T-helper 17 cell (primary cell): ENCODE measurements at places on chromosomes 6 and 20.

GRCh38 chr20:2329286-2329685 is 33.5 kb downstream of the TGM3 start:
- no peak for DNase-seq
- peaks cover 7% of the 10 kb centered on the region for H3K36me3 ChIP-seq

GRCh38 chr6:142934599-142934998 is 10.4 kb downstream of the HIVEP2 start:
- peaks cover 70% of the 10 kb centered on the region for H3K4me1 ChIP-seq
- H3K27ac ChIP-seq: peak overlapping the region; percentile 94
- H3K4me3 ChIP-seq: peak overlapping the region; percentile 77
- H3K27me3 ChIP-seq: no peaks in the 10 kb centered on the region
- DNase-seq: no peak
- peaks cover 3% of the 10 kb centered on the region for H3K36me3 ChIP-seq

DNA sequence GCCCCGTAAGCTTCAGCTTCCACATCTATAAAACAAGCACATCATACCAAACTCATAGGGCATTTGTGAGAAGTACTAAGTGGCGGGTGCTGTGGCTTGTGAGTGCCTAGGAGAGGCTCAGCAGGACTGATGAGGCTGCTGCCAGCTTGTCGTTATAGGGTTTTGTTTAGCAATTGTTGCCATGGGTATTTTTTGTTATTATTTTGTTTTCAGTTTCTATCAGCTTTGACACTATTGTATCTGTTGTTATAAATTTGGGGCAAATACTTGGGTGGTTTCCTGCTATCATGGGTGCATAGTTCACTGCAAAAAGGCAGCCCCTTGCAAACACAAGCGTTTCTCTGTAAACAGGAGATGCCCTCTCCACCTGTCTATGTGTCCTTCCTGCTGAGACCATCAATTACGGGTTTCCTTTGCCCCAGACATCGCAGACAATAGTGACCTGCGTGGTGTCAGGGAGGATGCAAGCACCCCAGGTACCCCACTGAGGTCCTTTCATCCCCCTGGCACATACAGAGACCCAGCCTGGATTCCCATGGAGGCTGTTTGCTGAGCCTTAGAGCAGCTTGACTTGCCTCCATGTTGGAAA is 3.1 kb upstream of the CCDC167 start:
- peak; percentile 71 for DNase-seq
- peaks cover 66% of the 10 kb centered on the region for H3K4me1 ChIP-seq
- peak overlapping the region; percentile 100 for H3K27ac ChIP-seq
- H3K27me3 ChIP-seq: no peaks in the 10 kb centered on the region

DNA sequence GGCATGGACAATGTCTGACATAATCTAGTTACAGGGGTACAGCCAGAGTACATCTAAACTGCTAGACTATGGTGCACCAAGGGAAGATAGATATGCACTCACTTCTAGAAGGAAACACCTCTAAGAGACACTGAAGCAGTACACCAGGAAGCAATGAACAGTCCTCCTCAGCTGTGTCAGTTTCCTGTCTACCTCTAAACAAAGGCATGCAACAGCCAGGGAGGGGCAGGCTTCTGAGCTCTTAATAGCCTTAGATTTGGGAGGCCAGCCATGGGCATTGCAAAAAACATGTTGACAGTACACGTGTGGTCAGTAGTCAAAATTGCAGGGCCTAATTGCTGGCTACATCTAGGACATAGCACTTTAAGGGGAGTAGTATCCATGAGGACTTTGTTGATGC is 21.4 kb downstream of the CRYBG1 start:
- H3K36me3 ChIP-seq: no peaks in the 10 kb centered on the region
- DNase-seq: no peak
- H3K27ac ChIP-seq: no peak overlapping the region
- peaks cover 20% of the 10 kb centered on the region for H3K27me3 ChIP-seq

- no peaks in the 10 kb centered on the region for H3K27me3 ChIP-seq
- DNase-seq: no peak
- no peaks in the 10 kb centered on the region for H3K36me3 ChIP-seq
- no peak overlapping the region for H3K27ac ChIP-seq
- peaks cover 26% of the 10 kb centered on the region for H3K4me1 ChIP-seq
Observed at GRCh38 chr20:33499355-33499754, 9.5 kb downstream of the CBFA2T2 start.

DNA sequence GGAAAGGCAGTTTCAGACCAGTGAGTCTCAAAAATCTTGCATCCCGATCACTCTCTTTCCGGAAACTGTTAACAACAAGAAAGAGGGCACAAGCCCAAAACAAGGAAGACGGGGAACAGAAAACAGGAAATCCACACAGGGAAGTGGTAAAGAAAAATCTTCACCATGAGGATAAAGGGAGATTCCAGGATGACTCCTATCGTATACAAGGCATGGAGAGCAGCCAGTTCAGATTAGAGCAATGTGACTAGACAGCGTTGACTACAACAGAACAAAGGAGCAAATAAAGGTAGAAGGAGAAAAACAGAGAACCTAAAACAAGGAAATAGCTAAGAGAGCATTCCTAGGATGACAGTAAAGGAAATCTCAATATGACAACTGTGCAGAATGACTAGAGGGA is 26.5 kb downstream of the VNN1 start:
- H3K36me3 ChIP-seq: peaks cover 2% of the 10 kb centered on the region
- peaks cover 43% of the 10 kb centered on the region for H3K27me3 ChIP-seq
- H3K27ac ChIP-seq: no peak overlapping the region
- no peak overlapping the region for H3K4me3 ChIP-seq

DNA sequence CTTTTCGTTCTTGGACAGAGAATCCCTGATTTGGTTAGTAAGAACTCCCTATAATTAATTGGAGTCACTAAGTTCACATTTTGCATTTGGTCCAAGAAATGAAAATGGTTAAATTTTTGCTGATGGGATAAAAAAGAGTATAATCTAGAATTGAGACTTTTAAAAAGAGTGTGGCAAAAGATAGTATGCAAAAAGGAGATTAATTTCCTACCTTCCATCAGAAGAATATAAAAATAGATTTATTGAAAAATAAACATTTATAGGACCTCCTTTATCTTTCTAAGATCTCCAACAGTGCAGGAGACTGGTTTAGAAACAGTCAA is 105.5 kb upstream of the EEF1E1 start:
- H3K27ac ChIP-seq: no peak overlapping the region
- no peaks in the 10 kb centered on the region for H3K36me3 ChIP-seq
- H3K4me3 ChIP-seq: no peak overlapping the region
- H3K4me1 ChIP-seq: no peaks in the 10 kb centered on the region
- DNase-seq: no peak

- H3K36me3 ChIP-seq: peaks cover 4% of the 10 kb centered on the region
- H3K4me3 ChIP-seq: no peak overlapping the region
- no peak overlapping the region for H3K27ac ChIP-seq
- H3K4me1 ChIP-seq: peaks cover 4% of the 10 kb centered on the region
Observed at GRCh38 chr6:110334423-110335180, 23.5 kb downstream of the METTL24 start.

DNA sequence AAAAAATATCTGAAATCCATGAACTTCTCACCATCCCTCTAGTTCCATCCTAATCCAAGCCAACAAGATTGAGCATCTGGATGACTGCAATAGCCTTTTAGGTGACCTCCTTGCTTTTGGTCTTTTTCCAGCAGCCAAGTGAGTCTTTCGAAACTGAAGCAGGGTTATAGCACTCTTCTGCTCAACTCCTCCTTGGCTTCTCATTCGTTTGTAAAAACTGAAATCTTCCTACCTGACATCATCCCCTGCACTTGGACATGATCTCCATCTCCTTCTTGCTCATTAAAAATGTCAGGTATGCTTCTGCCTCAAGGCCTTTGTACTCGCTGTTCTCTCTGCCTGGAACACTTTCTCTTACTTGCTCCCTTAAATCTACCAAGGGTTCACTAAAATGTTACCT is 46.0 kb downstream of the STX7 start:
- H3K27me3 ChIP-seq: no peaks in the 10 kb centered on the region
- H3K27ac ChIP-seq: no peak overlapping the region
- no peak overlapping the region for H3K4me3 ChIP-seq
- peaks cover 3% of the 10 kb centered on the region for H3K4me1 ChIP-seq
- H3K36me3 ChIP-seq: peaks cover 5% of the 10 kb centered on the region
- no peak for DNase-seq

- no peak for DNase-seq
- H3K36me3 ChIP-seq: no peaks in the 10 kb centered on the region
- no peak overlapping the region for H3K27ac ChIP-seq
- peaks cover 45% of the 10 kb centered on the region for H3K27me3 ChIP-seq
Observed at GRCh38 chr6:7809346-7809745, 83.4 kb downstream of the BMP6 start.

GRCh38 chr6:96301781-96302180 is 219.8 kb upstream of the UFL1 start:
- no peak for DNase-seq
- no peaks in the 10 kb centered on the region for H3K36me3 ChIP-seq
- no peaks in the 10 kb centered on the region for H3K4me1 ChIP-seq
- H3K27me3 ChIP-seq: no peaks in the 10 kb centered on the region
- no peak overlapping the region for H3K27ac ChIP-seq

GRCh38 chr6:137334884-137335283 is 115.7 kb upstream of the IFNGR1 start:
- peaks cover 3% of the 10 kb centered on the region for H3K36me3 ChIP-seq
- no peak overlapping the region for H3K4me3 ChIP-seq
- H3K27ac ChIP-seq: no peak overlapping the region

- no peaks in the 10 kb centered on the region for H3K27me3 ChIP-seq
- no peak for DNase-seq
- H3K27ac ChIP-seq: no peak overlapping the region
Observed at GRCh38 chr6:157675831-157676230, 147.2 kb upstream of the SNX9 start.

- H3K27ac ChIP-seq: peak overlapping the region; percentile 56
- no peak overlapping the region for H3K4me3 ChIP-seq
- no peaks in the 10 kb centered on the region for H3K36me3 ChIP-seq
- no peaks in the 10 kb centered on the region for H3K4me1 ChIP-seq
- DNase-seq: no peak
Observed at GRCh38 chr6:158970640-158971275, 29.2 kb downstream of the RSPH3 start.

DNA sequence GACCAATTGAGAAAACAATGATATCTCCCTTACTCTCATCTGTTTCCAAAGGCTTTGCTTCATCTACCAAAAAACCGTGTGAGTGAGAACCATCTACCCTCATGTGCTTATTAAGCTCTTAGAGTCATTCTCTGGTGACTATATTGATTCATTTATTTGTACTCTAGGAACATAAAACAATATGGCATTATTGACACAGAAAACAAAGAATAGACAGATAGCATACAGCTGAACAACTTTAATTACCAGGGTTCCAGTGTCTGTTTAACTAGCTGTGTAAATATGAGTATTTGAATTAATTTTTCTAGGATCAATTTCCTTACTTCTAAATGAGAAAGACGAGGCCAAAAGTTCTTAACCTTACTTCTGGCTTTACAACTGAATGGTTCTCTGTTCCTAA is 31.3 kb upstream of the HEY2 start:
- DNase-seq: no peak
- H3K4me1 ChIP-seq: peaks cover 3% of the 10 kb centered on the region
- H3K4me3 ChIP-seq: no peak overlapping the region
- H3K27me3 ChIP-seq: peaks cover 21% of the 10 kb centered on the region
- no peak overlapping the region for H3K27ac ChIP-seq

- no peak for DNase-seq
- peaks cover 4% of the 10 kb centered on the region for H3K36me3 ChIP-seq
- no peak overlapping the region for H3K4me3 ChIP-seq
Observed at GRCh38 chr6:3345836-3346235, 87.1 kb downstream of the PSMG4 start.

GRCh38 chr20:53381568-53382262 is 211.9 kb downstream of the ZNF217 start:
- no peaks in the 10 kb centered on the region for H3K27me3 ChIP-seq
- H3K4me3 ChIP-seq: no peak overlapping the region
- peaks cover 2% of the 10 kb centered on the region for H3K4me1 ChIP-seq
- H3K27ac ChIP-seq: no peak overlapping the region

- H3K4me3 ChIP-seq: no peak overlapping the region
- H3K27ac ChIP-seq: no peak overlapping the region
- peaks cover 4% of the 10 kb centered on the region for H3K4me1 ChIP-seq
- no peak for DNase-seq
- H3K27me3 ChIP-seq: peaks cover 89% of the 10 kb centered on the region
Observed at GRCh38 chr6:100461278-100461916, 3.3 kb downstream of the SIM1 start.

DNA sequence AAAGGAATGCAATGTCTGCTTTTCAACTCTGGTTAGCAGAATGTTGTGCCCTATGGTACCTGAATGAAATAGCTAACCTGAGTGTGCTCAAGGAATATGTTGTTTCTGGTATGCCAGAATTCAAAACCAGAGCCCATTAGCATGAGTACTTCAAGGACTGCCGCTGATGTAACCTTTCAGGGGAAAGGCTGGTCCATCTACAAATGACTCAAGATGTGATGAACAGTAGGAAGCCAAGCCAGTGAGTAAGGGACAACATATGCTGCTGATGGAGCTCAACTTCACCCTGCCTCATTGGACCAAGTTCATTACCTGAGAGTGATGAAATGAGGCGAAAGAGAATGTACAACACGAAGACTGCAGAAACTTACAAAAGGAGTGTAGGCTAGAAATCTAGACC is 95.7 kb upstream of the BMP2 start:
- H3K4me3 ChIP-seq: no peak overlapping the region
- DNase-seq: no peak
- no peak overlapping the region for H3K27ac ChIP-seq
- no peaks in the 10 kb centered on the region for H3K36me3 ChIP-seq
- no peaks in the 10 kb centered on the region for H3K27me3 ChIP-seq
- no peaks in the 10 kb centered on the region for H3K4me1 ChIP-seq

DNA sequence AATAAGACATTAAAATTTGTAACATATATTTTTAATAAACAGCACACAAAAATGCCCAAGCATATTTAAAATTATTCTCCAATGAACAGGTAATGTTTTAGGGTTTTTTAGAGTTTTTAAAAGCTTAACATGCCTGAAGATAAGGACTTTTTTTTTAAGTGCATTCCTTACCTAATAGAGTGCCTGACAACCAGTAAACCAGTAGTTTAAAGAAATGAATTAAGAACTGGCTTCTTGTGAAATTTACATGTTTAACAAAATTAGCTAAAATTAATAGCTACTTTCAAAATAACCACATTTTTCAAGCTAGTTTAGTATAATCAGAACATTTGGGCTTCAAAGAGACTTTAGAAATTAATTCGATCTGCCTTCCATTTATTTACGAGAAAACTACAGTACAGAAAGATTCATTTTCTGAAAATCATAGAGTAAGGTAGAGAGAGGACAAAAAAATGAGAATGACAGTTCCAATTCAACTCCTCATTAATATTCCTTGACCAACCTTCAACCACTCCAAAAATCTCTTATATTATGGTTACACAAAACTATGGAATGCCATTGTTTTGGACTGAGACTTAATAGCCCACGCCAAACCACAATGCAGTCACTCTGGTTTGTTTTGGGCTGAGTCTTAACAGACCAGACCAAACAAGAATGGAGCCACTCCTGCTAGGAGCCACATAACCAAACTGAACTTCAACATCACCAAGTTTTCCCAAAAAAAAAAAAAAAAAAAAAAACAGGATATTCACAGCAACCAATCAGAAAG is 5.7 kb upstream of the PLN start:
- H3K4me1 ChIP-seq: peaks cover 31% of the 10 kb centered on the region
- no peak for DNase-seq
- H3K36me3 ChIP-seq: peaks cover 2% of the 10 kb centered on the region
- H3K27me3 ChIP-seq: no peaks in the 10 kb centered on the region
- H3K27ac ChIP-seq: peak overlapping the region; percentile 67
- H3K4me3 ChIP-seq: no peak overlapping the region
